ENCODE measurements at places on chromosomes 5 and 9. TPM values are rescaled to one million over a fixed set of nuclear protein-coding genes. Genes with fewer than 3 reads are reported as not detected.

The PCDHB12 gene
- not detected for total RNA-seq

The CDH9 gene
- total RNA-seq: not detected

The FAM153A gene
- 0.54 TPM for total RNA-seq

The SIMC1 gene
- 36.9 TPM for total RNA-seq

The ZNF483 gene
- 2.8 TPM for total RNA-seq

The SEC24A gene
- 19.8 TPM for total RNA-seq

The TAF1L gene
- total RNA-seq: not detected

The PRSS3 gene
- total RNA-seq: not detected

The SMIM33 gene
- total RNA-seq: 0.26 TPM

The NINJ1 gene
- 31.1 TPM for total RNA-seq

The PLEKHG4B gene
- total RNA-seq: not detected

The TSSK1B gene
- total RNA-seq: not detected

GRCh38 chr5:455806-456205 is 12.8 kb downstream of the EXOC3 start:
- DNase-seq: no peak

DNA sequence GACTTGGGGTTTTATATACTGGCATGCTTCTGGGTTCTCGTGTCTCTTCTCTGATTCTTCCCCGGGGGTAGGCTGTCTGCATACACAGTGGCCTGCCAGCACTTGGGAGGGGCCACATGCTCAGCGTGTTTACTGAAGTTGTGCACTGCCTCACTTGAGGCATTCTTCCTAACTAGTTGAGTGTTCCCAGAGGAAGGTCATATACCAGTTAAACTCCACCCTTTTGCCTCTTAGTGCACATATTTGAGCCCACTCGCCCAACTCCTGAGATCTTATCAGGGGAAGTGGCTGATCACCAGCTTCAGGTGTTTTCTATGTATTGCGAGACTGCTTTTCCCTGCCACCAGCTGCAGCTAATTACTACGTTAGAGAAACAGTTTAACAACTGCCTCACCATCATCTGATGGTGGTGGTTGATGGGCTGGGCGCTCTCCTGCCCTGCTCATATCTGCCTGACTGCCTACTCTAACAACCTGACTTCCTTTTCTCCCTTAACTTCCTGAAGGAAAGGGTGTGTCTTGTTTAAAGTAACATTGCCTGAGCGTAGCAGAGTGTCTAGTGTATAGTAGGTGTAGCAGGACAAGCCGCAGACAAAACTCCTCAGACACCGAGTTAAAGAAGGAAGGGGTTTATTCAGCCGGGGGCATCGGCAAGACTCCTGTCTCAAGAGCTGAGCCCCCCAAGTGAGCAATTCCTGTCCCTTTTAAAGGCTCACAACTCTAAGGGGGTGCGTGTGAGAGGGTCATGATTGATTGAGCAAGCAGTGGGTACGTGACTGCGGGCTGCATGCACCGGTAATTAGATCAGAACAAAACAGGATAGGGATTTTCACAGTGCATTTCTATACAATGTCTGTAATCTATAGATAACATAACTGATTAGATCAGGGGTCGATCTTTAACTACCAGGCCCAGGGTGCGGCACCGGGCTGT is 60.1 kb upstream of the CLINT1 start:
- peak; percentile 41 for DNase-seq

DNA sequence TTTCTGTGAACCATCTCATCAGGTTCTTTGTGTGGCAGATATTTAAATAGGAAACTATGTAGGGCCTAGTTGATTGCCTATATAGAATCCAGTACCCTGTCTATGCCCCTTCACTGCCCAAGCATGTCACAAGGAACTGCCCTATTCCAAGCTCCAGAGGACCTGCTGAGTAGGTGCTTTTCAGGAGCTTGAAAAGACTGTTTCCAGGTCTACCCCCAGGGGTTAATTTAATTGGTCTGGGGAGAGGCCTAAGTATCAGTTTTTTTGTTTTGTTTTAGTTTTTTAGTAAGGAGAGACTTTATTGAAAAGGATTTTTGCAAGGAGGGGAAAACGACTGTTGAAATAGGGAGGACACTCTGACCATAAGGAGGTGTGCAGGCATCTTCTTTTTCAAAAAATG is 43.3 kb downstream of the EXOSC2 start:
- DNase-seq: no peak

DNA sequence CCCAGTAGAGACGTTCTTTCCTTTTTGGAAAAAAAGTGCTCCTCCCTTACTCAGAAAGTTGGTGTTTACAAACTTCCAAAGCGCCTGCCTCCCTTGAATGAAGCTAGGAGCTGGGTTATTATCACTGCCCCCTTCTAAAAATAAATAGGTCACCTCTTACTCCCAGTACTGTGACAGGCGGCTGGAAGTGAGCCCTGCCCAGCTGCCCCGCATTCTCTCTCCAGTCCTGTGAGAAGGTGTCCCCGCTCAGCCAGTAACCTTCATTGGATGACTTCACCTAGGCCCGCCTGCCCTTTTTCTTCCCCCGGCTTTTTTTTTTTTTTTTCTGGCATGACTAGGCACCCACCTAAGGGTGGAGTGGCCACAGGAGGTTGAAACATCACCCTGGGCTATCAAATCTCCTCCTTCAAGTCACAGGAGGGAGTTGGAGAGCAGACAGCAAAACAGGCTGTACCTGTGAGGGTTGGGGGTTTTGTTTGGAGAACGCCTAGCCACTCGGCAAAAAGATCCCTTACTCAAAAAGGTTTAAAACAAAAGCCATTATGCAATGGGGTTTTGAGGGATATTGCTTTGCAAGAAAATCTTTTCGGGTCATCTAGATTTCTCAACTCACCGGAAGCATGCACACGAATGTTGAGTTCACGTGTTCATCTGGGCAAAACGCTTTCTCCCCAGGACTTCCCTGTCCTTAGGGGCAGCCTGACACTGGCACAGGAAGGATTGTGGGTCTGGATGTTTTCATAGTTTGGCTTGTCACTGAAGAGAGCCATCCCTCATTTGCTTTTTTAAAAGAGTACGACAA is 43.3 kb upstream of the ZNF622 start:
- no peak for DNase-seq

GRCh38 chr9:37955781-37956422 is 52.0 kb upstream of the SLC25A51 start:
- no peak for DNase-seq

- no peak for DNase-seq
Observed at GRCh38 chr9:81083854-81084512, 605.4 kb downstream of the TLE1 start.

DNA sequence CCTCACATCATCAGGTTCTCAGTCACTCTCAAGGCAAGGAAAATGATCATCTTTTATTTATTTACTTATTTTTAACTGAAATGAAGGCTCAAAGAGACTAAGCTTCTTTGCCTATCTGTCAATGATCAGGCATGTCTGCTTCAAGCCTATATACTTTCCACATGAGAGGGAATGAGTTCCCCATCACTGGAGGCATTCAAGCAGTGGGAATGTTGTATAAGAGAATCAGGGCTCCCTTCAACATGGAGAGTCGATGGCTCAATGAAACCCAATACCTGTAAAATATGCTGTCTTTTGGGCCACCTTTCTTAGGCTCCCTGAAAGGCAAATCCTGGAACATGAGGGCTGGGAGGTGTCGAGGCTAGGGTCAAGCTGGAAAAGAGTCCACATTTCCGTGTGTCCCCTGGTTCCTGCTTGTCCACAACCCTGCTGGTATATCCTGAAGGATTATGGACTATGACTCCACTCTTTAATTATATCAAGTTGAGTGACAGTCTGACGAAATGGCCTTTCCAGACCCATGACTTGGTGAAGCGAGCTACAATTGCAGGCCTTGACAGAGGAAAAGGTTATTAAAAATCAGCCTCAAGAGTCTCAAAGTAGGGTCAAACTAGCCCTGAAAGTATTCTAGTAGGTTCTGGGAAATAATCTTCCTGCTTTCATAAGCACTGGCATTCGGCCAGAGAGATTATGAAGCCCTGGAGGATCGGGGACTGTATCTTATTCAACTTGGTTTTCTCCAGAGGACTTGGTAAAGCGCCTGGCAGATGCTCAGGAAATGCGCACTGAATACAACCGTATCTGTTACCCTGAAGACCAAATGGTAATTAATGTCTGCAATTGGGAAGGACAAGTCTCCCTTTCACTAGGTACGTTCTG is 145.9 kb upstream of the TBC1D2 start:
- no peak for DNase-seq

- no peak for DNase-seq
Observed at GRCh38 chr5:81608976-81609375, 141.9 kb downstream of the SSBP2 start.

DNA sequence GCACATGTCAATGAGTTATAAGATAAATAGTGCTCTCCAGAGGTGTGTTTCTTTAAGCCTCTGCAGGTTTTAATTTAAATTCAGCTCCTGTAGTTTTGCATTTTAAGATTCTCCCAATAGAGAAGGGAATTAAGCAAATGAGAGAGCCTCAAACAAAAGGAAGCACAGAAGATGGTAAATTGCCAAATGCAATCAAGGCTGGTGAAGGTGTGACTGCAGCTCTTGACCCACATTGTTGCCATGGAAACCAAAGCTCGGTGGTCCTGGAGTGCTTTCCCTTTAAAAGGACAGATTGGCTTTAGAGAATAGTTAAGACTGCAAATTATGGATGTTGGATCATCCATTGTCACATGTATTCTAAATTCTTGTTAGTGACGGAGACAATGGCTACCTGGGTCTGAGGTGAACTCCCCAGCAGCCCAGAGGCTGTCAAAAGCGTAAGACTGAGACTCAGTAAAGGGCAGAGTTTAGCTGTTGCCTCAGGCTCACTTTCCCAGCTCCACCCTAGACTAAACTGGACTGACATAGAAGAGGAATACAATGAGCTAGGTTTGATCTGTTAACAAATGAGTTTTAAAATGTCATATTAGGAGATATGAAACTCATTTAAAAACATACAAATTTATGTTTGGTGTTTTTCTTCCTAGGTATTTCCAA is 12.3 kb downstream of the GAPT start:
- no peak for DNase-seq

DNA sequence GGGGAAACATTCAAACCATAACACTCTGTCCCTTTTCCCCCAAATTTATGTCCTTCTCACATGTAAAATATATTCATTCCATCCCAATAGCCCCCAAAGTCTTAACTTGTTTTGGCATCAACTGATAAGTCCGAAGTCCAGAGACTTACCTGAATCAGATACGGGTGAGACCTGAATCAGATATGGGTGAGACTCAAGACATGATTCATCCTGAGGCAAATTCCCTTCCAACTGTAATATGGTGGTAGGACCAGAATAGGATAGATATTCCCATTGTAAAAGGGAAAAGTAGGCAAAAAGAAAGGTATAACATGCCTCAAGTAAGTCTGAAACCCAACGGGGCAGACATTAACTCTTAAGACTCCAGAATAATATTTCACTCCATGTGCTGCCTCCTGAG is 115.6 kb upstream of the CKMT2 start:
- DNase-seq: no peak

- no peak for DNase-seq
Observed at GRCh38 chr5:142020122-142020659, 7.4 kb upstream of the GNPDA1 start.

DNA sequence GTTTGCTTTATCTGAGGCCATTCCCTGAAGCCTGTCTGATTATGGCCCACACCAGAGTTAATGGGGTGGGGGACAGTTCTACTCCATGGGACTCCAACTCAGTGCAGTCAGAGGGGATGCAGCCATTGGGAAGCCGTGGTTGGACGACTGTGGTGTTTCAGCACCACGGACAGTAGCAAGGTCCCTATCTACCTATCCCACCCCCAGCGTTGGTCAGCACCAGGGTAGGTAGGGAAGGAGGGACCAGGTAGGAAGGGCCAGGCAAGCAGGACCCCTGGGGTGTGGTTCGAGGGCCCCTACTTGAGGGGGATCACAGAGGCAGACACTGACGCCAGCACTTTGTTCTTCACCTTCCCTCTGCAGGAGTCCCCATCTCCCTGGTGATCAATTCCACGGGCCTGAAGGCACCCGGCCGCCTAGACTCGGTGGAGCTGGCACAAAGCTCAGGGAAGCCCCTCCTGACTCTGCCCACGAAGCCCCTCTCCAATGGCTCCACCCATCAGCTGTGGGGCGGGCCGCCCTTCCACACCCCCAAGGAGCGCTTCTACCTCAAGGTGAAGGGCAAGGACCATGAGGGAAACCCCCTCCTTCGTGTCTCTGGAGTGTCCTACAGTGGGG is 33.2 kb downstream of the HMCN2 start:
- DNase-seq: no peak

DNA sequence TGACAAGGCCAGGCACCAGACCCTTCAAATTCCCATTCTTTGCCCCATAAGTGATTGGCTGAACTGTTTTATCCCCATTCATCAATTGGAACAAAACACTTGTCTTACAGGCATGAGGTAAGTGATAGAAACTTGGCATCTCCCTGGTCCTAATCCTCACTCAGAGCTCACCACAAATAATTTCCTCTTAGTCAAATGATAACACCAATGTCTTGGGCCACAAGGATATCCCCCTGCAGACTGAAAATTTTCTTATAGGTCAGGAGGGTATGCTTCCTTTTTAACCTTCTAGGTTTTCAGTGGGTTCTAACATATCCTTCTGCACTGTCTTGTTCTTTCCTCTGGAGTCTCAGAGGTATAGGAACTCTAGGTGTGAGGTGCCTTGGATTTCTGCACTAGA is 14.5 kb downstream of the TNFSF15 start:
- no peak for DNase-seq

GRCh38 chr9:14806941-14807520 is 84.5 kb upstream of the CER1 start:
- no peak for DNase-seq

DNA sequence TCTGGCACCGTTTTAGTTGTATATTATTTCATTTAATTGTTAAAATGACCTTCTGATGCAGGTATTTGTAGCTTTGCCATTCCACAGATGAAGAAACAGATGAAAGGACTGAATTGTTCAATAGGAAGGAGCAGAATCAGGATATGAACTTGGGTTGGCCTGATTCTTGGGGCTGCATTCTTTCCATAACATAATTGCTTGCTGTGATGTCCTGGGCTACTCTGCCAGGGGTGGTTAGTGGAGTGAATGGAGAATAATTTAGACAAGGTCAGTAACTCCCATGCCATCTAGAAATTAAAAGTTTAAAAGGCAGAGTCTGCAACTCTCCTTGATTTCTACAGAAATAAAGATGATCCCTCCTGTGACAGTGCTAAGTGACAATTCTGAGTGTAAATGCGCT is 15.9 kb downstream of the TLR4 start:
- DNase-seq: no peak

DNA sequence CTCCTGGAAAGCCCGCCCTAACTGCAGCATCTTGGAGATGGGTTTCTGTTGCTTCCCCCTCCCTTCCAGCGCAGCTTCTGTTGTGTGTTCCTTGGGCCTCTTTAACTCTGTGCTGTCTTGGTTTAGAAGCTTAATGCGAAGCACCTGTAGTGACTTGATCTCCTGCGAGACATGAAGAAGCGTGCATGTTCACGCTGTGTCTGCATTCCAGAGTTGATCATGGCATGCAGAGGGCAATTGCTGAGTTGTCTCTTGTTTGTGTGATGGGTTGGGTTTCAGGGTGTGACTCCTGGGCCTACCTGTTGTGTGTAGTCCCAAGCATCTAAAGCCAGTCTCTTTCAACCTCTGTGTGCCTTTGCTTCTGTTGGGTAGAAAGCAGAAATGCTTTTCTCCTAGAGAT is 155.6 kb downstream of the SMARCA2 start:
- DNase-seq: no peak

Data from activated CD8-positive, alpha-beta memory T cell treated with anti-CD3 and anti-CD28 coated beads, Interleukin-2, amount 10 ng/mL, durations not matched to agents 7 days and 5 days (primary cell).